ENCODE measurements at places on chromosomes 5 and 9.

DNA sequence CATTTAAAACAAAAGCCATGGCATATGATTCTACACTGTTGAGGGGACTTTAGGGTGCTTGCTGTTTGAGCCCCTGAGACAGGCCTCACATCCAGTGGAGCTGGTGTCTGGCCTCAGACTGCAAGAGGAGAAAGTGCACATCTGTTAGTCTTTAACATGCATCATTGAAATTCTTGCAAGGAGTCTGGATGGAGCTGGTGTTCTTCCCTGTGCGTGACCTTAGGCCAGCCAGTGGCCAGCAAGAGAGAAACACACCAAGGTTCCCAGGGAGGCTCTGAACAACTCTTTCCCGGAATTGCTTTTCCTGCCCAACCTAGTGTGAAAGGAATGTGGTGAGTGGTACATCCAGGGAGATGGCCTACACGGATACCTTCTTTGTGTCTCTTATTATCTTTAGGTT lies 282.8 kb upstream of the TNC start:
- no peak for DNase-seq

DNA sequence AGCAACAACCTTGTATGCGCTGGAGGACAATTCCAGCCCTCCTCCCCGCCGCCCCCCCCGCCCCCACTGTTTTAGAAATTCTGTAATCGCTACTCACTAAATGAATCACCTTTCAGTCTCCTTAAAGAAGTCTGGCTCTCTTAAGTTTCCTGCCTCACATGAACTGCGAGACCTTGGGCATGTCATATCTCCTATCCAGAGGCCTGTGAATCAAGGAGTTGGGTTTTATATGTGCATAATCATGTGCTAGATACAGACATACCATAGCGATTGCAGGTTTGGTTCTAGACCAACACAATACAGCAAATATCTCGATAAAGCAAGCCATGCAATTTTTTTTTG lies 337 bp upstream of the DMAC1 start:
- DNase-seq = no peak

DNA sequence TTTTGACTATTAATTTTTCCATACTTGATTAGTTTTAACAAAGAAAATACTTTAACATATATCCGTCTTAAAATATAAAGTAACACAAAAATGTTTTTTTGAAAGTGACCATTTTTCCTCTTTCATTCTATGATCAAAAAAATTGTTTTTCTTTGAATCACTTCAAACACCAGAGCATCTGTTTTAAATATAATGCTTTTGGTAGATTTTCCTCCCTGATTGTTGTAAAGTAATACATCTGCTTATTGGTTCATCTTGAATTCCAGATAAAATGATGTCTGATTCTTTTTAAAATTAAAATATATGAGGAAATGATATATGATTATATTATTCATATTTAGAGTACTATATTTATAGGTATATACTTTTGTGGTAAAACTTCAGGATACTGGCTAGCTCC lies 76.2 kb upstream of the LPAR1 start:
- DNase-seq = no peak

DNA sequence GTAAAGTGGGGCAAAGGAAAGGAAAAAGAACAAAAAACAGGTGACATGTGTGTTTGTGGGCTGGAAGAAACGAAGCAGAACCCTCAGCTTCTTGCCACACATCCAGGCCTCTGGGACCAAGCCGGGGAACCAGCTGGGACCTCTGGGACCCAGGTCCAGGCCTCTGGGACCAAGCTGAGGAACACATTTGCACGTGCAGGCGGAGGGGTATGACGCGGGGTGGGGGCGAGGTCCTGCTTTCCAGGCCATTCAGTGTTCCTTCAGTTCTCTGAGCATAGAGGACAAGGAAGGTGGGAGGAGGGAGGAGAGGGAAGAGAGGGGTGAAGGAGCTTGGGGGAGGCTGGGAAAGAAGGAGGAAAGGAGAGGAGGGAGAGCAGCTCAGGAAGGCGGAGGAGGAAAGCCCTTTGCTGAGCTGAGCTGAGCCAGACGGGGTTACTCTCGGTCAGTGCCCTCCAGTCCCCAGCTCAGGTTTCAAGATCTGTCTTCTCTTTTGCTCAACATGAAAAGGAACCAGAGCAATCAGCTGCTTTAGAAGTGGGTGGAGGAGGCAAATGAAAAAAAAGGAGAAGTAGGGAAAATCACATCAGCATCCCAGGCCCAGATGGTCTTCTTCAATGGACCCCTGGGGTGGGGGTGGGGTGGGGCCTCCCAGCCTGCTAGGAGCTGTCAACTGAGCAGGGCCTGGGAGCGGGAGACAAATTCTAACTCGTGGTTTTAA lies 59.1 kb downstream of the ABCA1 start:
- DNase-seq = no peak

GRCh38 chr5:72281764-72282499 lies 38.1 kb downstream of the MRPS27 start:
- DNase-seq = no peak

DNA sequence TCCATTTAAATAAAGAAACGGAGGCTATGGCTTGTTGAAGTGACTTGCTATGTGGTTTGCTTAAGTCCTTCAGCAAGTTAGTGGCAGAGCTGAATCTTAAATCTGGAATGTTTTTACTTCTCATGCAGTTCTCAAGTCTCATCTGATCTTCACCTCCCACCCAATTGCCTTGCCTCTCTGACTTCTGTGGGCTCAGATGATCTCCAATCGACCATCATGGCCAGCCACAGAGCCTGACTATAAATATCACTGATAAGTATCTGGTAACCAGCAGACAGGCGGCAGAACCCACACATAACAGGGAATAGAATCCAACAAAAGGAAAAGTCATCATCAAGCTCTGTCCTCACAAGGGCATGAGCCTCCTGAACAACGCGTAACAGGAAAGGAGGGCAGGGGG lies 149.9 kb downstream of the FAM114A2 start:
- DNase-seq = no peak

- no peak for DNase-seq
Observed at GRCh38 chr9:129145841-129146292, 32.2 kb downstream of the IER5L start.

- DNase-seq = no peak
Observed at GRCh38 chr9:7273575-7273974, 515.8 kb downstream of the KDM4C start.

GRCh38 chr5:143101121-143101520 lies 302.4 kb downstream of the NR3C1 start:
- no peak for DNase-seq

All from activated CD4-positive, CD25-positive, alpha-beta regulatory T cell treated with anti-CD3 and anti-CD28 coated beads, Interleukin-2, amount 50 U/mL, for 16 hours (primary cell).